ENCODE measurements at places on chromosomes 3 and 15.

- no peaks in the 10 kb centered on the region for H3K4me1 ChIP-seq
- H3K36me3 ChIP-seq: peaks cover 2% of the 10 kb centered on the region
- no peaks in the 10 kb centered on the region for H3K27me3 ChIP-seq
- H3K4me3 ChIP-seq: no peak overlapping the region
- no peak overlapping the region for H3K27ac ChIP-seq
Measured at GRCh38 chr3:195931582-195932273, 23.4 kb upstream of the TNK2 start.

DNA sequence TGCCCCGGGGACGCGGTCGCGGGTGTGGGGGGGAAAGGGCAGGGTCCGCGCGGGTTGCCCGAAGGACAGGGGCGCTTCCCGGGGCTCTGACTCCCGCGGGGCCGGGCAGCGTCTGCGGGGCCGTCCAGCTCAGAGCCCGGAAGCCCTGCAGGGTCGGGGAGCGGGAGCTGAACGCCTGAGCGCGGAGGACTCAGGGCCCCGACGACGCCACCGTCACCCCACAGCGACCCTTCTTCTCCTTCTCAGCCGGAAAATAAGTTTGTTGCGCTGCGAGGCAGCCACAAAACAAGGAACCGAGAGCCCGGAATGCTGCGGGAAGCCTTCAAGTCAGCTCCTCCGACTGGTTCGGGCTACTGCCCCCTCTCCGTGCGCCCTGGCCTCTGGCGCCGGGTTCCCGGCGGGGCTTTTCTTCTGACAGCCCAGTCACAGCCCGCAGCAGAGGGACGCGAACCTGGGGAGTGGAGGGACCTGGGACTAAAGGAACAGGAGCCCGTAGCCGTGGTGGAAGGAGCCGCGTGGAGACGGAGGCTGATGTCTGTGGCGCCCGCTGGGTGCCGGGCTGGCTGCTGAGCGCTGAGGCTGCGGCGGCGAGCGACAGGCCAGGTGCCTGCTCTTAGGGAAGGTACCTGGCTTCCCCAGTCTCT is 484 bp downstream of the CNTN4 start:
- peaks cover 52% of the 10 kb centered on the region for H3K27me3 ChIP-seq
- H3K27ac ChIP-seq: no peak overlapping the region
- H3K36me3 ChIP-seq: no peaks in the 10 kb centered on the region
- no peak overlapping the region for H3K4me3 ChIP-seq

DNA sequence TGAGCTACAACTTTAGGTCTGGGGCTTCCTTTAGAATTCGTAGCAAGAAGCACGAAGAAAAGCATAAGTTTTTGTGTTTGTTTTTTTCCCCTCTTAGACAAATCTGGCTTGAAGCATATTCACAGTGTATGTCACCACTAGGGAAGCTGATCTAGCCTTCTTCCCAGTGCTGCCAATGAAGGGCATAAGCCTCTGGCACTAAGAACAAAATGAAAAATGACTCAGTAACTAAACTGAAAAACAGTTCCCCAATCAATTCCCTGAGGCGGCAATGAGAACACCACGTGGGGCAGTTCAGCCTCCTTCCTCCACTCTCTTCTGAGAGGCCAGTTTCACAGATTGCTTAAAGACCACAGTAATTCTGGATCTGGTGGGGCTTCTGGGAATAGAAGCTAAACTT is 338.1 kb downstream of the GAP43 start:
- no peaks in the 10 kb centered on the region for H3K36me3 ChIP-seq
- DNase-seq: no peak
- no peak overlapping the region for H3K4me3 ChIP-seq
- no peaks in the 10 kb centered on the region for H3K4me1 ChIP-seq
- peaks cover 2% of the 10 kb centered on the region for H3K27me3 ChIP-seq
- H3K27ac ChIP-seq: no peak overlapping the region

DNA sequence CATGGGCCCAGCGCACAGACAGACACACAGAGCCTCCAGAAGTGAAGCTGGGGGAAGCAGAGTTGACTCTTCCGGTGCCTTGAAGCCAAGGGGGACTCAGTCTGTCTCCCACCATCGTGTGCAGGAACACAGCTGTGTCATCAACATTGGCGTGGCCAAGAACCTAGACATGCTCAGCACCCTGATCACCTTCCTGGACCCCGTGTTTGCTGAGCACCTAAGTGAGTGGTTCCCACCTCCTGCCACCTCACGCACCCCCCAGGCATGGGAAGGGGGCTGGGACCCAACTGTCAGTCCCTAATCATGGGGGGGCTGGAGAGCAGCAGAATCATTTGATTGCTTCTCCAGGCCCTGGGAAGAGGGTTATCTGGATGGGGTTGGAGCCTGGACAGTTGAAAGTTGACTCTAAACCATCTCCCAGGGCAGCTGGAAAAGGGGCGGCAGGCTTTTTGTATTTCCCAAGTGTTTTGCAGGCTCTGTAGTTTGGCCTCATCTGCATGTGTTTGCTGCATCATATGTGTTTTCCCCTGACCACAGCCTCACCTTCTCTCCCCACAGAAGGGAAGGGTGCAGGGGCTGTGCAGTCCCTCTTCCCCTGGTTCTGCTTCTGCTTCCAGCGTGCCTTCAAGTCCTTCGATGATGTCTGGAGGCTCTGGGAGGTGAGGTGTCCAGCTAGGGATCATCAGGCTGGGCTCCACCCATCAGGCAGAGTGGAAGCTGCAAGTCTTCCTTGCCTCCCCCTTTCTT is 12.8 kb downstream of the TBC1D21 start:
- H3K27me3 ChIP-seq: peaks cover 8% of the 10 kb centered on the region
- H3K36me3 ChIP-seq: no peaks in the 10 kb centered on the region
- H3K27ac ChIP-seq: no peak overlapping the region
- no peak overlapping the region for H3K4me3 ChIP-seq

DNA sequence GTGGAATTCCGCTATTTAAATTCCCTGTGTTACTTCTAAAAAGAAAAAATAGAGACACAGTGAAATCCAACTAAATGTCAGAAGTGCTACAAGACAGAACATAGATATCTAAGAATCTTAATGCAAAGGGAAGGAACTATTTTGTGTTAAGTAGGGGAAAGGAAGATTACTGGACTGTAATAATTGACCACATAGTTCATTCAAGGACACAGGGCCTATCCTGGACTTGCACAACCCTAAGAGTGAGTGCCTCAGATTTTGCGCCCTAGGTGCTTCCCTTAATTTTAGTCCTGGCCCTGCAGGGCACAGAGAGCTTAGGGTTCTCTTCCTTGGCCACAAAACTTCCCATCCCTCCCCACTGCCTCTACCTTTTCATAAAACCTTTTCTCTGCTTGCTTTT is 3.5 kb upstream of the IL20RB start:
- DNase-seq: no peak
- H3K4me3 ChIP-seq: no peak overlapping the region
- no peaks in the 10 kb centered on the region for H3K36me3 ChIP-seq
